ENCODE measurements at places on chromosomes 6 and 20.

GRCh38 chr6:85419046-85419759 is 30.7 kb upstream of the NT5E start:
- no peak for DNase-seq

GRCh38 chr6:376827-377640 is 14.5 kb upstream of the IRF4 start:
- no peak for DNase-seq

DNA sequence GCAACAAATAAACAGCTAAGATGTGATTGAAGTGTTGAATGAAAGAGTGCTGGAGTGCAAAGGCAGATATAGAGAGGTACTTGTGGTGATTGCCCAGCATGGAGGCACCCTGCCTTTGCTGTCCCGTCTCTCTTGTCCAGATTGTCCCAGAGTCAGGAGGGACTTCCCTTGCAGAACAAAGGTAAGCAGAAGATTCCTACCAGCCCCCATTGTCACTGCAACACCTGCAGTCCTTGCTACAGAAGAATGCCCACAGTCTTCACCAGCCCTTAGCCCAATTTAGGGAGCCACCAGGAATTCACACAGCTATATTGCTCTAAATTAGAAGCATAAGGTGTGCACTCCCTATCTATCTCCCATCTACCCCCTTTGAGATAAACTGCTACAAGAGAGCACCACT is 491.8 kb downstream of the KIF16B start:
- no peak for DNase-seq

DNA sequence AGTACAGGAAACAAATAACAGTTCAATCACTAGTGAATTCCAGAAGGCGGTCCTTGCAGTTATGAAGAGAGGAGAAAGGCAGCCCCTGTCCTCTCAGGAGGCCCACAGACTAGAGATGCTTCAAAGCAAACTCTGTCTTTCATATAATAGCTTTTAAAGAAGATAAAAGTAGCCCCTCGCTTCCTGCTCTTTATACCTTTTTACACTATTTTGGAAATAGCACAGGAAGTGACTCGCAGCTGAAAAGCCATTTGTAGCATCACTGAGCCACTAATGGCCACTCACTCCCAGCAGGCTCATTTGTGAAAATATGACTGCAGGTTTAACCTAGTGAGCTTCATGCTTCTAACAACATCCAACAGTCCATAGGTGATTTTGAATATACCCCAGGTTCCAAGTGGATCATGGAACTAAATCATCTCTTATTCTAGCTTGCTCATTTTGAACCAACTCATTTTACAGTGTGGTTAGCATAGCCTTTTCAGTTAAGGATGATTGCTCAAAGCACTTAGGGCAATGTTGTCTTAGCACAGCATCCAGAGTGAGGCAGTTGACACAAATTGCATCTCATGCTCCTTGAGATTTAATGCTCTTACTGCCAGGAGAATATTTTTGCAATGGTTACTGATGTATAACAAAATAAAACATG is 136.0 kb upstream of the NRSN1 start:
- no peak for DNase-seq

- no peak for DNase-seq
Measured at GRCh38 chr6:83952830-83953229, 80.7 kb upstream of the MRAP2 start.

DNA sequence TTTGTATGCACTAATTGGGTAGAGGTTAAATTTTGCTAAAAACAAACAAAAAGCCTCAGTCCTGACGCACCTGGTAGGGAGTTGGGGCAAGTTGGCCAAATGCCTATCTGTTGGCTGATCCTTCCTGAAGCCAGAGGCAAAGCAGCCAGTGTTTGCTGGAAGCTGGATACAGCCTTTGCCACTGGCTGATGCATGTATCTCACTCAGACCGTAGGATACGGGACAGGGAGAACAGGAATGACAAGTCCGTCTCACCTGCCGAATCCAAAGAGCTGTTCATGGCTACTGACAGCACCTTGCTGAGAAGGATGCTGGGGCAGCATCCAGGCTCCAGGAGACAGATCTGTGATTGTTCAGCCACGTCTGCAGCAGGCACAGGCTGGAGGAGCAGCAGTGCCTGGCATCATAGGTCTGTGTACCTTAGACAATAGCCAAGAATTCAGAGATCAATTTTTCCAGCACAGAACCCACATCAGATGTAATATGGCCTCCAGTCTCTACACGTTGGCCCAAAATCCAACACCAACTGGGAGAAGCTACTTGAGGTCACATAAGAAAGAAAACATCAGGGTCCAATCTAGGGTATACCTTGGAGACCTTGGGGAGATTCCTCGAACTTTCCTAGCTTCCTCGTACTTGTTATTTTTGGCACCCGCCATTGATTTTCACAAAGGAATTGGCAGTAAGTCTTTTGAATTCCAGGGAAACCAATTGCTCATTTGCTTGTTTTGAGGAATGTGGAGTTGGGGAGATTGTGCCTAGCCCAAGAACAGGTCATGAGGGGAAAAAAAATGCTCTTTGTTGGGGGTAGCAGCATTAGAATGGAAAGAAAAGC is 108.5 kb upstream of the ARMC2 start:
- no peak for DNase-seq

DNA sequence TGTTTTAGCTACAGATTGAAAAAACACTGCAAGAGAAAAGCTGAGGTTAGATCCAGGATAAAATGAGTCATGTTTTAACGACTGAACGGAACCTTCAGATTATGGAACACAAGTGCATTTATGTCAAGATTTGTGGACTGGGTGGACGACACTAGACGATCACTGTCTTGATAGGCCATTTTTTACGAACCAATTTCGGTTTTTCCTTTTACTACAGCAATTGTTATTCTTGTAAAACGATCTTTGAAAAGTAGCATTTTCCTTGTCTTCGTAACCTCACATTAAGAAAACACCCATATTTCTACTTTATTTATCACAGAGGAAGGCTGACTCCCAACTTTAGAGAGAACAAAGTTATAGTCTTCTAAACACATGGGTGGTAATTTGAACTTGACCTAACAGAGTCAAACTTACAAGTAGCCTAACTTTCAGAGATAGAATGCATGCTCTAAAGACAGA is 294.2 kb upstream of the TCF21 start:
- no peak for DNase-seq

- DNase-seq = no peak
Measured at GRCh38 chr20:53635221-53635620, 41.6 kb upstream of the ZNF217 start.

- DNase-seq = no peak
Measured at GRCh38 chr6:155026022-155026705, 31.0 kb downstream of the TIAM2 start.

DNA sequence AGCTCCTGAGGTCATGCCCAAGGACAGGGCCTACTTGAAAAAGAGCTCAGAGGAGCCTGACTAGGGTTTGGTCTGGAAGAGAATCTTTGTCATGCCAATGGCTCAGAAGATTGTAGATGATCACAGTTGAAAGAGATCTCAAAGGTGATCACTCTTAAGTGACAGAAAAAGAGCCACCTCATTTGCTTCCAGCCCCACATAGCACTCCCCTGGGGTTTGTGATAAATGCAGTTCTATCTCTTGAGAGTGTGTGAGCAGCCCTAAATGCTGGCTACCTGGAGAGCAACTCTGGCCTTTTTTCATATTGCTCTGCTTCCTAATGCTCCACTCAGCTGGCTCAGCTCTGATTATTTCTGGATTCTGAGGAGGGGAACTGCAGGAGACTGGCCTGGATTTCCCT is 39.3 kb downstream of the KLHL32 start:
- DNase-seq = no peak

DNA sequence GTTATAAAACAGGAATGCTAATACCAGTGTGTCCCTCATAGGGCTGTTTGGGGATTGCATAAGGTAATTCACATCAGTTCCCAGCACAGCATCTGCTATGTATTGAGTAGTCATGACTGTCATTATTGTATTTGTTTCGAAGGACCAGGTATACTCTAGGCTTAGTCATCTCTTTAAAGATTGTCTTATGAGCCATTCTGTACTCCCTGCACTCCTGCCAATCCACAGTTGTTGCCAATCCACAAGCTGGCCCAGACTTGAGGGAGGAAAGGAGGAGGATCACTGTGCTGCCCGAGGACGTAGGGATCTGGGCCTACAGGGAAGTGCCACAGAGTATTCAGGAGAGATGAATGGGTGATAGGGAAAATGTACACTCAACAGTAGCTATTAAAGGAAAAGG is 113.0 kb upstream of the TIAM2 start:
- no peak for DNase-seq

GRCh38 chr20:23165964-23166363 is 79.8 kb upstream of the CD93 start:
- no peak for DNase-seq

DNA sequence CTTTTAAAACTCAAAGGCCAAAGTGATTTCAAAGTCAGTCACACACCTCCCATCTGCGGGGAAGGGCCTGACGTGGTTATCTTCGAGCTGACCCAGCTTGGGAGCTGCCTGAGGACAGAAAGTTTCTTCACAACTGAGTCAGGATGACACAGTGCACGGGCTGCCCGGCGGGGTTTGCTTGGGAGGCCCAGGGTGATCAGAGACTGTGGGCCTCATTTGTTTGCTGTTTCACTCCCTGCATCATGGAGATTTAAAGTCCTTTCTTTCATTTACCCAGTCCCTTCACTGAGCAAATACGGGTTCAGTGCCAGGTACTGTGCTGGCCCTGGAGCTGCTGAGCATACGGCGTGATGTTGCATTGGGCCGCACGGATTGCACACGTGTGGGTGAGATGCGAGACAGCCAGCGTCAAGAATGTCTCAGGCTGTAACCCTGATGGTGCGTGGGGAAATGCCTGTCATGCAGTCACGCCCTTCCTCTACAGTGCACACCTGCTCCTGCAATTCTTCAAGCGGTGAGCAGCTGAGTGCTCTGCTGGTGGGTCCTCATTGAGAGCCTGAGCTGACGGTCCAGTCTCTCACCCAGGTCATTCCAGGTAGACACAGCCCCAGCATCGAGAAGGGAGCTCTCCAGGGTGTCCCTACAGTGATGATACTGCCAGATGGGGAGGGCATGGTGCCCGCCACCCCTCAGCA is 82.7 kb upstream of the PMEPA1 start:
- DNase-seq = no peak
